ENCODE measurements at places on chromosomes 6 and 20. TPM values are rescaled to one million over a fixed set of nuclear protein-coding genes. Genes with fewer than 3 reads are reported as not detected.

Gene IL17F
- not detected for total RNA-seq

Gene RSPH3
- total RNA-seq: 1.5 TPM

Gene DNMT3B
- 6.6 TPM for total RNA-seq

Gene CDC40
- total RNA-seq: 15.7 TPM

Gene TMEM244
- total RNA-seq: not detected

Gene WASF1
- 4.7 TPM for total RNA-seq

Gene DEF6
- total RNA-seq: 0.33 TPM

Gene UNC93A
- not detected for total RNA-seq

Gene CST8
- not detected for total RNA-seq

Gene LGSN
- total RNA-seq: not detected

Gene SLC35D3
- total RNA-seq: not detected

Gene GSTA2
- total RNA-seq: not detected

Gene TNF
- not detected for total RNA-seq

Gene TRERF1
- total RNA-seq: 2.1 TPM

Gene PPP1R3G
- total RNA-seq: 0.16 TPM

Gene VGLL2
- total RNA-seq: not detected

Gene ANGPT4
- not detected for total RNA-seq

Gene SMIM8
- total RNA-seq: 10.9 TPM

Gene VSX1
- not detected for total RNA-seq

Gene HSPA12B
- 0.03 TPM for total RNA-seq

Gene ZNF831
- not detected for total RNA-seq

Gene PPP2R5D
- 27.4 TPM for total RNA-seq

Gene GJE1
- total RNA-seq: not detected

Gene ZBP1
- not detected for total RNA-seq

Gene UNC5CL
- not detected for total RNA-seq

Gene HIVEP1
- 3.1 TPM for total RNA-seq

Gene F13A1
- total RNA-seq: not detected

Gene TCP11
- total RNA-seq: not detected

Gene C6orf15
- 0.91 TPM for total RNA-seq

Gene RSPO3
- not detected for total RNA-seq

Gene HSPA1L
- 0.39 TPM for total RNA-seq

Data from MG63 (cell line).